ENCODE measurements at places on chromosomes 5 and 9.
A peak's percentile ranks its signal among the peaks of the same experiment; 100 is the strongest.

GRCh38 chr5:14464096-14464495, 117.5 kb upstream of the OTULINL start:
- DNase-seq, result no peak

DNA sequence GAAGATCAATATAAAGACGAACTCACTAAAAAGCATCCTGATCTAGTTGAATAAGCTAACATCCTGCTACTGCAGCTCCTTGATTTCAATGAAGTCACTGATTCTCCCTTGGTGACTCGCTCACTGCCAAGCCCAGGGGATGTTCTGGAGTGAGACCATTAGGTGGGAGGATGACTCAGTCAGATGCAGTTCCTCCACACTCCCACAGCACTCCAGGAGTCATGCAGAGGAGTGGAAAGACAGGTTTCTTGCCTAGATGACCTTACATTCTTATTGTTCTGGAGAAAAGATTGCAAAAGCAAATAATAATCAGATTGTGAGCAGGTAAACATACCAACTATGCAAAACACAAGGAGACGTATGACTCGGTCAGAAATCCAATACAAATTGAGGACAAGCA, 15.3 kb downstream of the GCNT4 start:
- peak; percentile 32 for DNase-seq

DNA sequence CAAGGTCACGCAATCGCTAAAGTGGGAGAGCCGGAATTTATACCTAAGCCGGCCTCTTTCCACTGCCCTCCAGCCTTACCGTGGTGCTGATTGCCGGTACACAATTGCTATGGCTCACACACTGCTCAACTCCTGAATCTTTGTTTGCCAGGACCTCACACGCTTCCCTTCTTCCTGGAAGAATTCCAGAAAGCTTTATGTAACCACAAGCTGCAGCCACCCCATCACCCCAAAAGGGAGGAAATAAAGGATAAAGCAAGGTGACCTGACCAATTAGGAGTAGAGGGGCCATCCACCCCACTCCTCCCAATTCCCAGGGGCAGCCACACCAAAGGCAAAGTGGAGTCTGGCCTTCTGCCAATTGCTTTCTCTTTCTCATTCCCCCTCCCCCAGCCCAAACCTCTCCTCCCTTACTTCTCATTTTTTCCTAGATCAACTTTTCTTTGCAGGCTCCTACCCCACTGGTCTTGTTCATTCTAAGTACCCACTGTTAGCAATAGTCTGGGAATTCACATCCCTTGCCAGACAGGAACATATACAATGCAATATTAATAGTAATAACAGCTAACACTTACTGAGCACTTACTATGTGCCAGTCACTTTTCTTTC, 18.0 kb upstream of the CDC23 start:
- DNase-seq, result peak; percentile 20

DNA sequence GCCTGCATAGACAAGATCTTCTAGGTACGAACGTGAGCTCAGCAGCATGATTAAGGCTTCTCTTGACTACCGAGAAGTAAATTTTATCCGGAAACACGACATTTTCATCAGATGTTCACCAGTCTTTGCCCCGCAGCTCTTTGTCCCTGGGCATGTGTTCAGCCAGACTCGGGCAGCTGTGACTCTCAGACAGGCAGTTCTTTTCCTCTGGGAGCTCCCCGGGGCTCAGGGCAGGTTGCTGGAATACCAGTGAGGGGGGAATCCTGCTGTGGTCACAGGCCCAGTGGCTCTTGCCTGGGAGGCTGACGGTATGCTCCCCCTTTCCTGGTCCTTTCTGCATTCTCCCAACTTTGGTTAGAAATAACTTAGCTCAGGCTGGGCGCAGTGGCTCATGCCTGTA, 186.1 kb downstream of the GNA14 start:
- DNase-seq, result no peak

- DNase-seq, result no peak
Measured at GRCh38 chr9:112569186-112569585, 82.6 kb downstream of the KIAA1958 start.

- DNase-seq, result no peak
Measured at GRCh38 chr5:136060963-136061362, 32.2 kb downstream of the TGFBI start.

DNA sequence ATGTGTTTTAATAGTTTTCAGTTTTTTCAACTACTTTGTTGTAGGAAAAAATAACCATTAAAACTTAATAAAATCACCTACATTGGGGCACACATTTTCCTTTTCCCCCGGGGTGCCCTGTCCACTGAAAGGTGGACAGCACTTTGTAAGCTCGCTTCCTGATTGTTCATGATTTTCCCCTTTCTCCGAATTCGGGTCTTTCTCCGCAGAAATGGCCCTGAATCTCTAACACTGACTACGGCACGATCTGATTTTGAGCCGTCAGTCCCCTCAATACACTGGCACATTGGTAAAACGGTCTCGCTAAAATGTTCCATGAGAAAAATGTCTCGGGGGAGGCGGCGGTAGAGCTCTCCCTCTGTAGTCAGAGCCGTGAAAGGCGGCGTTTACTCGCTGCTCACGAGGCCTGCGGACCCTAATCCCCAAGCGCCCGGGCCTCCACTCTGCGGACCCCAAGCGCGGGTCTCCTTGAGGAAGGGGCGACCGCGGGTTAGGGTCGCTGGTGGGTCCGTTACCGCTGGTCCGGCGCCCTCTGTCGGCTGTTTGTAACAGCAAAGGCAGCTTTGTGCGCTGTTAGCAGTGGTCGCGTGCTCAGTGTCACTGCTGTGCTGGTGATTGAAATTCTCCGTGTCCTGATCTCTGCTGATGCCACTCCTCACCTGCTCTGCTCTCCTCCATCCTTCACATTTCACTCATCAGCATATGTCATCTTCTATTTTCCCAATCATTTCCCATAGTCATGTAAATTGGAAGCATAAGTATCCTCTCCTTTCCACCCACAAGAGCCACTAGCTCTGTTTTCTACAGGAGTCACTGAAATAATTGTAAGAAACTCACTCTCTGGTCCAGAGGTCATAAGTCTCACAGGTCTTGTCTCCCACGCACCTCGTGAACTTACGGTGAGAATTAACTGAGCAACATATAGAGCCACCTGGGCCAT, 10.8 kb upstream of the IFNA2 start:
- peak; percentile 58 for DNase-seq

- DNase-seq, result peak; percentile 79
Measured at GRCh38 chr5:53262348-53262970, 152.9 kb upstream of the MOCS2 start.

GRCh38 chr9:133996531-133997520, 4.7 kb upstream of the VAV2 start:
- no peak for DNase-seq

GRCh38 chr5:143562935-143563334, 159.4 kb upstream of the NR3C1 start:
- peak; percentile 59 for DNase-seq

DNA sequence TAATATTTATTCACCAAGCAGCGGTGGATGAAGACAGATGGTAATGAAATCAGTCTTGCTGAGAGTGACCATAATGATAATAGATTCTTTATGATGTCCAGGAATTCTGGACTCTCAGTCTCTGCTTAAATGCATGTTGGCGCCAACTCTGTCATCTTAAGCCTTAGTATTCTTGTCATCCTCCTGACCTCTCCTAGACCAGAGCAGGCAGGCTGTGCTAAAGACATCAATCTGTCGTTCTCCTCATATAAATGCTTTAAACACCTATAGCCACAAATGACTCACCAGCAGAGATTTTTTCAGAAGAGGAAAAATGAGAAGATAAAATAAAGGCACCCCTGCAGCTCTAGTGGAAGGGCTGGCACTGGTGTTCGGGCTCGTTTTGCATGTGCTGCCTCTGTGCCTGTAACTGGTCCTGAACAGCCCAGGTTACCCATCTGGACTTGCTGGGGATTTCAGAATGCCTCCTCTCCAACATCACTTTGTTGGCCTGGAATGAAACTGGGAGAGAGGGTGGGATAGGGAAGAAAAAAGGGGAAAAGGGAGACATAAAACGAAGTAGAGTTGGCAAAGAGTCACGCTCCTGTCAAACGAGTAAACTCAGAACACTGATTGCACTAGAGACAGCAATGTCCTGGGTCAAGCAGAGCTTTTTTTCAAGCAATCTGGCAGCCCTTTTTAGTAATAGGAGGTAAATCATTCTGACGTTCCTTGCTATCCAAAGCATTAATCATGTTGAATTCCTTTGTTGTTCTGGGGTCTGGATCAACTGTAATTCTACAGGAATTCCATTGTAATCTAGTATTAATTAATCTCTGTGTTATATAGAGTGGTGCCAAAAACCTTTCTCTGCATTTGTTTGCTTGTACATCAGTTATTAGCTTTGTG, 195.5 kb upstream of the CLINT1 start:
- DNase-seq, result no peak

- DNase-seq, result peak; percentile 13
Measured at GRCh38 chr5:143456952-143457547, 53.6 kb upstream of the NR3C1 start.

GRCh38 chr9:124562328-124562727, 55.1 kb upstream of the NR5A1 start:
- DNase-seq, result no peak

DNA sequence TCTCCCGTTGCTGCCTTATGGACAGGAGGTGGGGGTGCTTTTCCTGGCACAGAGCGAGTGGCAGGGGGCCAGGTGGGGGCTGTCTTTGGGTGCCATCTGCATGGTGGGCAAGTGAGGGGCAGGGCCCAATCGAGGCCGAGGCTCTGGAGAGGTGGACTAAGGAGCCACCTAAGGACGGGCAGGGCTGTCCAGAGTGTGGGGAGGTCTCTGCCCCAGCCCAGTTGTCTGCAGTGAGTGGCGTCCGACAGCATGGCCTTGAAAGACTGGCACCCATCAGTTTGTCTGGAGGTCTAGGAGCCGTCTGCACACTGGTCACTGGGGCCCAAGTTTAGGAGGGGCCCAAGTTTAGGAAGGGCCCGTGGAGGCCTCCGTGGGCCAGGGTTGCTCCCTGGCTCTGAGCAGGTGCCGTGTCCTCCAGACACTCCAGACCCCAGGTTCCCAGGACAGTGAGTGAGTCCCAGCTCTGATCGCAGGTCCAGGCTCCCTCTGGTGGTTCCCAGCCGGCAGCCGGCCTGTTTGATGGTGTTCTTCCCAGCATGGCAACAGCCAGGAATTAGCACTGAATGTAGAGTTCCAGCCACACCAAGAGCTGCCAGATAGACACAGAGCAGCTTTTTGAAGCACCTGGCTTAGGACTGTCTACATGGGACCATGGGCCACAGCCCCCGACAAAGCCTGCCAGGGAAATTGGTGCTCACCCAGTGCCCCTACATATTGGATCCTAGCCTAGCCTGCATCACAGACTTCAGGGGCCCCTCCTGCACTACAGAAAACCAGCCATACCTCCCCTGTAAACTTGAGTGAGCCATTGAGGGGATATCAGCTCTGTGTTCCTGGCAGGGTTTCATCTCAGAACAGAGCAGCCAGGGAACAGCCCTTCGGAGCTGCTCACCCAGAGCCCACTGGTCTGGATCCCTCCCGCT, 120.9 kb downstream of the WNK2 start:
- peak; percentile 72 for DNase-seq
